ENCODE measurements at places on chromosomes 6 and 20. TPM values are rescaled to one million over a fixed set of nuclear protein-coding genes. Genes with fewer than 3 reads are reported as not detected.

DNA sequence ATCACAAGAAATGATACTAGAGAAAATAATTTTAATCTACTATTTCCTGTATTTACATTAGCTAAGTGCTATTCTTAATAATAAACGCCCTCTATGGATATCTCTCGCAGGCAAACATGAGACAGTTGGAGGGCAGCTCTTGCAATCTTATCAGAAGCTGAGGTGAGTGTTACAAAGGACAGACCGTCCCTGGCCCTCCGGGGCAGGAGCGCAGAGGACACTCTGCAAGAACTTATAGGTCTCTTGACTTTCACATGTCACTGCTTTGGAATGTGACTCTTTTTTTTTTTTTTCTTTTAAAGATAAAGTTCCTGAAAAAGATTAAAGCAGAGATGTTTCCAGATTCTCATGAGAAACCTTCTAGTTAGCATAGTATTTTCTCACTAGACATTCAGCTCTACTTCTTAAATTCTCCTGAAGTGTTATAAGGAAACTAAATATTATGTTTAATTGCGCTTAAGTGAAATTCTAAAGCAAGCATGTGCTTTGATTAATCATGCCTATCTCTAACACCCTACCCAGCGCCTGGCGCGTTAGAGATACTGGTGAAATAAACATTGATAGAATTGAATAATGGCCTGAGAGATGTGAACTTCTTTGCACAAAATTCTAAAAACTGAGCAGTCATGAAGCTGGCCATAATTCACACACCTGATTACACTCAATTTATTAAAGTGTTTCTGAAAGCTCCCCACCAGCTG is 57.4 kb downstream of the SYTL3 start:
- DNase-seq: no peak
- H3K4me3 ChIP-seq: no peak overlapping the region
- H3K27ac ChIP-seq: no peak overlapping the region
- H3K27me3 ChIP-seq: no peaks in the 10 kb centered on the region
- peaks cover 30% of the 10 kb centered on the region for H3K36me3 ChIP-seq

- DNase-seq: no peak
- H3K27ac ChIP-seq: no peak overlapping the region
- H3K36me3 ChIP-seq: peaks cover 16% of the 10 kb centered on the region
- H3K27me3 ChIP-seq: peaks cover 11% of the 10 kb centered on the region
- H3K4me1 ChIP-seq: peaks cover 18% of the 10 kb centered on the region
Measured at GRCh38 chr6:157492249-157492648, 111.3 kb downstream of the ZDHHC14 start.

GRCh38 chr6:90160013-90160412 is 136.6 kb downstream of the BACH2 start:
- no peaks in the 10 kb centered on the region for H3K27me3 ChIP-seq
- peaks cover 60% of the 10 kb centered on the region for H3K4me1 ChIP-seq
- DNase-seq: no peak
- peaks cover 14% of the 10 kb centered on the region for H3K36me3 ChIP-seq
- H3K27ac ChIP-seq: peak overlapping the region; percentile 59

GRCh38 chr6:89927791-89928550 is 33.7 kb downstream of the GJA10 start:
- H3K4me1 ChIP-seq: peaks cover 34% of the 10 kb centered on the region
- no peak overlapping the region for H3K27ac ChIP-seq
- no peak overlapping the region for H3K4me3 ChIP-seq
- peaks cover 2% of the 10 kb centered on the region for H3K27me3 ChIP-seq
- H3K36me3 ChIP-seq: peaks cover 50% of the 10 kb centered on the region
- DNase-seq: no peak

The SMLR1 gene
- not detected for total RNA-seq

DNA sequence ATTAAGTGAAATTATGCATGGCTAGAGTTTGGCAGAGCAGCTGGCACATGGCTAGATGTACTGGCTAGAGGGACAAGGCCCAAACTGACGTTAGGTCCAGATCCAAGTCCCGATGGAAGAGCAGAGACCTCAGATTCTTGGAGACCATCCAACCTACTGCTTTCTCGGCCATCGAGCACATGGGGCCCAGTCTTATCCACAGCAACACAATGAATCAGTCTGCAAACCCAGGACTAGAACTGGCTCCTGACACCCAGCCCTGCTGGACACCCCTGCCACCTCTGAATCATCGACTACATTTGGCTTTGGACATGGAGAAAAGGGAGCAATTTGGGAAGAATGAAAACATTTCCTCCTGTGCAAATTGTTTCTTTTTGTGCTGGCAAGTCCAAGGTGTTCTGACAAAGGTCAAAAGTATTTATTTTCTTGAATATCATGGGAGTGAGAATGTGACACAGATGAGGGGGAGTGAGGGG is 23.9 kb upstream of the YWHAB start:
- H3K36me3 ChIP-seq: peaks cover 4% of the 10 kb centered on the region
- H3K27me3 ChIP-seq: peaks cover 2% of the 10 kb centered on the region
- DNase-seq: no peak
- H3K4me1 ChIP-seq: peaks cover 5% of the 10 kb centered on the region
- H3K27ac ChIP-seq: no peak overlapping the region

DNA sequence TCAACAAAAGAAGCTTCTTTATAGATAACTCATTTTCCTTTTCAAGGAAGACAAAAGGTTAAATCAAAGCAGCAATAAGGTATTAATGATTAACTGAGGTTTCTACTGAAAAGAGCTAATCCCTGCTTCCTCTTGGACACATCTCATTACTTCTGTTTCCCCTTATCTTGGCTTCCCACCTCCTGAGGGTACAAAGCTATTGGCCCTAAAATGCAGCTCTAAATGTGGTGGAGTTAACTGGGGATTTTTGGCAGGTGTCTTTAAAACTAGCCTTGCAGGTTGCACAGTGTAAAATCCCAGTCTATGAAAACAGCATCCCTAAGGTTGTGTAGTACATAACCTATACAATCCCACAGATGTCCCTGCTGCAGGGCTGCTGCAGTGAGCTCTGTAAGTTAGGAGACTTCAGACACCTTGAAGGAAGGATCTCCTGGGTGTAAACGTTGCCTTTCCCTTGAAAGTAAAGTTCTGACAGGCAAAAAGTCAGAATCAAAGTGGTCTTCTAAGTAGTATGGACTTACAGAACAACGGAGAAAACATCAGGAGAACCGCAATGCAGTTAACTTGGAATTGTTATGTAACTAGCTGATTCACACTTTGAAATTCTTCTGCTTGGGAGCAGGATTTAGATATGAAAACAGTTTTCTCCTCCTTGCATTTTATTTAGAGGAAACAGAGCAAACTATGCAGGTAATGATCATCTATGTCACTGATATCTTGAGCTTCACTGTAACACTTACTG is 71.7 kb upstream of the TRAF3IP2 start:
- H3K27me3 ChIP-seq: no peaks in the 10 kb centered on the region
- no peak for DNase-seq
- H3K4me1 ChIP-seq: peaks cover 4% of the 10 kb centered on the region
- no peak overlapping the region for H3K27ac ChIP-seq
- H3K36me3 ChIP-seq: peaks cover 24% of the 10 kb centered on the region
- H3K4me3 ChIP-seq: no peak overlapping the region

DNA sequence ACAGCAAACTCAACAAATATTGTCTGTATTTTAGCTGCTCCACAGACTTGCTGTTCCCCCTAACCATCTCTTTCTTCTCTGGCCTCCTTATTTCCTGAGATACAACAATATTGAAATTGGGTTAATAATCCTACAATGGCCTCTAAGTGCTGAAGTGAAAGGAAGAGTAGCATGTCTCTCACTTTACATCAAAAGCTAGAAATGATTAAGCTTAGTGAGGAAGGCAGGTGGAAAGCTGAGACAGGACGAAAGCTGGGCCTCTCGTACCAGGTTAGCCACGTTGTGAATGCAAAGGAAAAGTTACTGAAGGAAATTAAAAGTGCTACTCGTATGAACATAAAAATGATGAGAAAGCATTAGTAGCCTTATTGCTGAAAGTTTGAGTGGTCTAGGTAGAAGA is 63.8 kb downstream of the ELOVL5 start:
- no peak for DNase-seq
- H3K36me3 ChIP-seq: peaks cover 31% of the 10 kb centered on the region
- H3K4me1 ChIP-seq: peaks cover 9% of the 10 kb centered on the region
- H3K4me3 ChIP-seq: no peak overlapping the region
- no peaks in the 10 kb centered on the region for H3K27me3 ChIP-seq

The OR2H1 gene
- total RNA-seq: not detected

DNA sequence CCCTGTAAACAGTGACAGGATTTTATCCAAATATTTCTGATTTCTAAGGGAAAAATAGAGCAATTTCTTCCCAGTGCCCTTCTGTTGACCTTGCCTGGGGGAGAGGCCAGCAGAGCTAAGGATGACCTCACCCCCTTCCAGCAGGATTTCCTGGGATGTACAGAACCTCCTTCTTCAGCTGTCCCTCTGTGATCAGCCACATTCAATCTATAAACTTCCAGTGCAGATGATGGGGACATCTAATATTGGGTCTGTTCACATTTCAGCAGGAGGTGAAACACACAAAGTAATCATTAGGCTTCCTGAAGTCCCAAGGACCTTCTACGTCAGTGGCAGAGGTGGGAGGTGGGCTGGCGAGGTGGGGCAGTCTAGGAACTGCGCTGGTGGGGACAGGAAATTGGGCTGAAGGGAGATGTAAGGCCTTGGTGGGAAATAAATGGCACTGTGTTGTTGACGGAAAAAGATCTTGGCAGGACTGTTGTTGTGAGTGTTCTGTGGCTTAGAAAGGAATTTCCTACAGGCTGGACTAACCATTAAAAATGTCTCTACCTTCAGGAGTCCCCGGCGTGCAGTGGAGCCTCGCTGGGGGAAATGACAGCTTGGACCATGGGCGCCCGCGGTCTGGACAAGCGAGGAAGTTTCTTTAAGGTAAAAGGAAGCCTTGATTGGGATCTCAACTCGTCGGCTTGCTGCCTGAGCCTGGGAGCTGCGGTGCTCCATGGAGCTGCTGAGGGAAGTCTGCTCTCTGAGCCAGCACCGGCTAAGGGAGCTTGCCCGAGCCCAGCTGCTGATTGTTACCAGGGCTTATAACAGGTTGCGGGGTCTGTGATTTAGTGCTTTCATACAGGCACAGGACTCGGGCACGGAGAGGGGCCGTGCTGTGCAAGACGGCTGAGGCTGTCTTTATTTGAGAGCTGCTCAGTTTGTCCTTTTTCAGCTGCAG is 127.9 kb upstream of the NAA20 start:
- DNase-seq: no peak
- peaks cover 10% of the 10 kb centered on the region for H3K27me3 ChIP-seq
- H3K27ac ChIP-seq: no peak overlapping the region
- no peaks in the 10 kb centered on the region for H3K36me3 ChIP-seq
- no peaks in the 10 kb centered on the region for H3K4me1 ChIP-seq
- H3K4me3 ChIP-seq: no peak overlapping the region

The ZNF165 gene
- total RNA-seq: 1.3 TPM

The NOTCH4 gene
- 0.79 TPM for total RNA-seq

The TBX18 gene
- total RNA-seq: not detected

The LRRC1 gene
- 3.5 TPM for total RNA-seq

The FAM110A gene
- 50.6 TPM for total RNA-seq

DNA sequence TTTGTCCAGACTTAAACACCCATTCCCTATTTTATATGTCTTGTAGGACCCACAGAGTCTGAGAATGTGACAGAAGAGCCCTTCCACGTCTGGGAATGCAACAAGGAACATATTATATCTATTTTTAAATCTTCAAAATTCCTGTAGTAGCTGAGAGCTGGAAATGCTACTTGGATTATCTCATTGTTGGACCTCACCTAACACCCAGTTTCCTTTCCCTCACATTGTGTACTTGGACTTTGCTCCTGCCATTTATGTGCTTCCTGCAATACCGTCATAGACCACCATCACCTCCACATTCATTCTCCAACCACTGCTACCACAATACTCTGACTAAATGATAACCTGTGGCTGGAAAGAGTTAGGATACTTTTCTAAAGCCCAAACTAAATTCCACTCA is 335.4 kb downstream of the COL12A1 start:
- H3K27me3 ChIP-seq: no peaks in the 10 kb centered on the region
- no peaks in the 10 kb centered on the region for H3K36me3 ChIP-seq
- no peak overlapping the region for H3K4me3 ChIP-seq
- H3K27ac ChIP-seq: no peak overlapping the region

The VSX1 gene
- not detected for total RNA-seq

The EYA2 gene
- total RNA-seq: not detected

The RIPOR3 gene
- not detected for total RNA-seq
